A172 (cell line): ENCODE measurements at places on chromosomes 12 and 14.

DNA sequence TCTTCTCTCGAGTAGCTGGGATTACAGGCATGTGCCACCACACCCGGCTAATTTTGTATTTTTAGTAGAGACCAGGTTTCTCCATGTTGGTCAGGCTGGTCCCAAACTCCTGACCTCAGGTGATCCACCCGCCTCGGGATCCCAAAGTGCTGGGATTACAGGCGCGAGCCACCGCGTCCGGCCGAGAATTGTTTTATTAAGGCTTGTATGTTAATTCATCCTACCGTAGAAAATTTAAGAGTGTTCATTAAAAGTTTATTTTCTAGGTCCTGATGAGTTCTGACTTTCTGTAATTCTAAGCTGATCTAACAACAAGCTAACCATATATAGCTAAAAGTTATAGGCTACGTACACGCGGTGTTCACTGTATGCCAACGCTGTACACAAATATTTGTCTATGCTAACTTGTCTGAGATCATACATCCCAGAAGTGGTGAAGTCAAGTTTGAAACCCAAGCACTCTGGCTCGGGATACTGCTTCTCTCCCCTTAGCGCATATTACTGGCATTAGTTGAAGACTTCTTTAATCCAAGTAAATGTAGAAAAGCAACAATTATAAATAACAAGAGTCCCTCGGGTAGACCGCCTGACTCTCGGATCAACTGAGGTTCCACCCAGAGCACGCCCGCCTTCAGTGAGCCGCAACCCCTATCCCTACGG is 570 bp upstream of the MRPS35 start:
- DNase-seq: peak; percentile 32

GRCh38 chr12:85740186-85740585 is 96.0 kb downstream of the RASSF9 start:
- DNase-seq: no peak

GRCh38 chr14:50225067-50225973 is 6.1 kb downstream of the SOS2 start:
- peak; percentile 13 for DNase-seq

DNA sequence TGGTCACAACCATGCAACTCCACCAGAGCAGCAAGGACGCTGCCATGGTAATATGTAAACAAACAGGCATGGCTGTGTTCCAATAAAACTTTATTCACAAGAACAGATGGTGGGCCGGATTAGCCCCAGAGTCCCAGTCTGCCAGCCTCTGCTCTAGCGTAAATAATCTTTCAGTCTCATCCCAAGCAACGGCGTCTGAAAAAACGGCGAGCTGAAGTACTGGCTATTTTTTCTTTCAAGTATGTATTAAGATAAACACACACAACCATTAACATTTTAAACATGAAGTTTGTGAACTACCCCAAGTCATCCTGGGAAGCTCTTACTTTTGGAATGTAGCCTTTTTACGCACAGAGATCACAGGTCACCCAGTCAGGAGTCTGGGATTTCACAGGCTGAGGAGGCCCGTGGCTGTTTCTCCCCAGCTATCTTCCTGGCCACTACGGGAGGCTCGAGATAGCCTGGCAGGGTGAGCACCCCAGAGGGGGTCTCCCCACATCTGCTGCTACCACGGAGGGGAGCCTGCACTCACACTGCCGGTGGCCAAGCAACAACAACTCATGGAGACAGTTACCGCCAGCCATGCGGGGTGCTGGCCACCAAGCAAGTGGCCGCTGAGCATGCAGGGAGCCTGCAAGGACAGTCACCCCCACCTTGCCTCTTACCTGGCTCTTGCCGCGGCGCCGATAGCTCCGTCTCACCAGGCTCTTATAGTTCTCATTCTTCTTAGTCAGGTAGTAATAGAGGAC is 124.6 kb downstream of the RFLNA start:
- DNase-seq: no peak

DNA sequence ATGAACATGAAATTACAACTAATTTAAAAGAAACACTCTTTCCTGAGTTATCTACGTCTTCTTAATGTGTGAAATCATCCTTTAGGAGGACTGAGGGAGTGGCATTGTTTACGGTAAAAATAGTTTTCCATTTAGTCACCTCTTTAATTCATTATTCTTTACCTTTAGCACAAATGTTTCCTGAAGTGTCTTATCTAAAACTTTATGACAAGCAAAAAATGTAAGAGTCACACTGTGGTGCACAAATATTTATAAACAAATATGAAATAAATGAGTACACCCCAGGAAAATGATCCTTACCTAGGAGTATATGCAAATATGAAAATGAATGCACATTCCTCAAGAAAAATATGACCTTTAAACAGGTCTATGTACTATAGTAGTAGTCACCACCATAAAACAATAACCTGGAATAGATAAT is 104.6 kb downstream of the PTPRR start:
- peak; percentile 52 for DNase-seq

GRCh38 chr12:125222876-125223275 is 157.6 kb downstream of the AACS start:
- no peak for DNase-seq

DNA sequence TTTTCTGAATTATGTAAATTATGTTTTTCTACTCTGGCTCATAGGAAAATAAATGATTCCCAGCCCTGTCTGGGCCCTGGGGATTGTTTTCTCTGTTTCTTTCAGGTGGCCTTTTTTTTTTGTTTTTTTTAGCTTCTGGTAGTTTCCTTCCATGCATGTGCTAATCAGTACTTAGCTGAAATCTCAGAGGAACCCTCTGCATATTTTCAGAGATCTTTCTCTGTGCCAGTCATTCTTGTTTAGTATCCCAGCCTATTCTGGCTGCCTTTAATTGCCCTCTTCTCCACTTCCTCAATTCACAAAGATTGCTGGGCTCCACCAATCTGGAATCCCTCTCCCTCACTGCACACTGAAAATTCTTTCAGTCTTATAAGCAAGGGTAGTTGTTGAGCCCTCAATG is 46.9 kb downstream of the CNOT2 start:
- no peak for DNase-seq

DNA sequence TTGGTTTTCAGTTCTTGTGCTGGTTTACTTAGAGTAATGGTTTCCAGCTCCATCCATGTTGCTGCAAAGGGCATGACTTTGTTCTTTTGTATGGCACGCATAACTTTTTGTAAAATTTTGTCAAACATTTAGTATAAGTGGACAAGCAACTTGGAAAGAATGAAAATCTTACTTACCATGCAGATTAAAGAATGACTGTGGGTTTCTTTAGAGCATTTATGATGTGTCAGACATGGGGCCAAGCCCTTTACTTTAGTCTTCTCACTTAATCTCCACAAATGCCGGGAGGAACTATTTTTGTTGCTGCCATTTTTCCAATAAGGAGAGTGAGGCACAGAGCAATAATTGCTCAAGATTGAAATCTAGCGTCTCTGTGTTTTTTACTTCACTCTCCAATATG is 652.5 kb upstream of the TBX3 start:
- no peak for DNase-seq

GRCh38 chr12:51359851-51360250 is 13.4 kb upstream of the CELA1 start:
- DNase-seq: no peak

DNA sequence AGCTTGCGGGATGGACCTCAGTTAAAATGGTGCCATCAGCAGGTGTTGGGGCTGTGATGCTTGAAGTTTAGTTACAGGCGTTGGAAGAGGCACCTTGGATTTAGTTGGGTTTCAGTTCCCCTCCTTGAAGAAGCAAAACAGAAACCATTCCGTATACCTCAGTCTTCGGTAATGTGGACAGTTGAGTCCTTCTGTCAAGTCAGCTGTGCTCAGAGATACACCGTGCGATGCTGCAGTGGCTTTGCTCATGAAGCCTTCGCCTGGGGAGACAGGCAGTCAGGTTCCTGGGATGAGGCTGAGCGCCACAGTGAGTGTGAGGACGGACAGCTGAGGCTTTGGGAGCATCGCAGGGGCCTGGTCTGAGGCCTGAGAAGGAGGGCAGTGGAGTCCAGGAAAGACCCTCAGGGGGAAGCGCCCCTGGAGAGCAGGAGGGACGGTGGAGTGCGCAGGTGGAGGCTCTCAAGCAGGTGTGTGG is 7.4 kb downstream of the RAN start:
- no peak for DNase-seq

DNA sequence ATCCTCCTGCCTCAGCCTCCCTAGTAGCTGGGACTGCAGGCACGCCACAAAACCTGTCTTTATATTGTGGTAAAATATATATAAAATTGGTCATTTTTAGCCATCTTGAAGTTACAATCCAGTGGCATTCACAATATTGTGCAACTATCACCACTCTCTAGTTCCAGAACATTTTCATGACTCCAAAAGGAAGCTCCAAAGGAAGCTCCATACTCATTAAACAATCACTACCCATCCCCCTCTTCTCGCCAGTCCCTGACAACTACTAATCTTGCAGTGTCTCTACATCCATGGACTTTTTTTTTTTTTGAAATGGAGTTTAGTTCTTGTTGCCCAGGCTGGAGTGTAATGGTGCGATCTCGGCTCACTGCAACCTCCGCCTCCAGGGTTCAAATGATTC is 3.1 kb downstream of the GCH1 start:
- no peak for DNase-seq

DNA sequence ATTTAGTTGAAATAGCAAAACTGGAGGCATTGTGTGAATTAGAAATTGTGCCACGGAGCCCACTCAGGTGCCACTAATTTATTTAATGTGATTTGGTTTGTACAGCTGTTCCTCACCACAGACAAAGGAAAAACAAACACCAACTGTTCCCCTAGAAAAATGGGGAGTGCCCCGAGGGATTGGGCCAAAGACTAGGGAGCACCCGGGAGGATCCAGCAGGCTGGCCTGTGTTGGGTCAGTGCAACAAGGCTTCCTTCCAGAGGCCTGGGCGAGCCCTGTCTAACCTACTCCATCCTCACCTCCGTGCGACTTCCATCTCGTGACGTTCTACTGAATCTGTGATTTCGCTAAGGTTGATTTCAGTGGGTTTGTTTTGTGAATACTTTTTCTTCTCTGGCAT is 206.2 kb downstream of the CHST11 start:
- DNase-seq: no peak

GRCh38 chr14:78088916-78089315 is 81.3 kb upstream of the NRXN3 start:
- DNase-seq: no peak

DNA sequence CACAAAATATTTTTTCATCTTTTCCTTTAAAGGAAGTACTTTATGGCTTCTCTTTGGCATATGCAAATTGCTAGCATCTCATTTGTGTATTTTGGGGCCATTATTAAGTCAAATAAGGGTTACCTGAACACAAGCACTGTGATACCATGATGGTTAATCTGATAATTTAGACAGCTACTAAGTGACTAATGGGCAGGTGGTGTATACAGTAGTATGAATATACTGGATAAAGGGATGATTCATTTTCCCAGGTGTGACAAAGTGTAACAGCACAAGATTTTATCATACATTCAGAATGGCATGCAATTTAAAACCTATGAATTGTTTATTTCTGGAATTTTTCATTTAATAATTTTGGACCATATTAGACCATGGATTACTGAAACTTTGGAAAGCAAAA is 27.2 kb upstream of the ANO4 start:
- DNase-seq: no peak

- no peak for DNase-seq
Measured at GRCh38 chr14:69047255-69047654, 68.2 kb upstream of the ACTN1 start.

GRCh38 chr12:48910196-48910595 is 15.1 kb downstream of the FKBP11 start:
- DNase-seq: no peak

- no peak for DNase-seq
Measured at GRCh38 chr12:96570579-96570978, 81.2 kb downstream of the CFAP54 start.

GRCh38 chr14:38999949-39000348 is 103.1 kb downstream of the SEC23A start:
- no peak for DNase-seq

GRCh38 chr12:32117316-32117715 is 10.7 kb downstream of the BICD1 start:
- DNase-seq: peak; percentile 11

GRCh38 chr14:91380610-91381371 is 36.8 kb downstream of the CCDC88C start:
- no peak for DNase-seq

DNA sequence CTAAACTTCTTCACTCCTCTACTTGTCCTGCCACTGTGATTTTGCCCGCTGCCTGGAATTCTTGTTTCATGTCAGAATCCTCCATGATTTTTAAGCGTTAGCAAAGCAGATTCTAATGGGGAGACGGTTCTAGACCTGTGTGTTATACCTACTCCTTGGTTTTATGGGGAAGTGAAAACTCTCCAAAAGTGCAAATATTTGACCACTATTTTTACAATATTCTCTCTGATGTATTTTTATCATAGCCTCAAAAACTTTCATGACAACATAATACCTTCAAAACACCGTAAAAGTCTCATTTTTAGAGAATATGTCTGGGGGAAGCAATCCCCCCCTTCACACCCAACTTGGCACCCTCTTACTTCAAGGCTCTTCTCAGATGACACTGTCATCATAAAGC is 12.9 kb upstream of the KRAS start:
- DNase-seq: no peak

DNA sequence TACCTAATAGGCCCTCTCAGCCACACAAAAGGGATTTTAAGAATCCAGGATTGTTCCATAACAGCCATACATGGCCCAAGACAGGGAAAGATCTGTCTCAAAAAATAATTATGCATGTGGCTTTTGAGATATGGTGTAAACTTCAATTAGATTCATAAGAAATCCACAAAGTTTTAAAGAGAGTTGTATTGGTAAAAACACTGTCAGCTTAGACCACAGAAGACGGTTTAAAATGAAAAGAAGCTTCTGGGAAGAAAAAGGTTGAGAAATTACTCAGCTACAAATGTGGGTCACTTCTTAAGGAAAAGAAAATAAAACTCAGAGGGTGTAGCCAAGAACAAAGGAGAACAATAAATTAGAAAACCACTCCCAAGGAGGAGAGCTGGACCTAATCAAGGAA is 191.4 kb downstream of the KIF26A start:
- no peak for DNase-seq

- no peak for DNase-seq
Measured at GRCh38 chr12:100995201-100995600, 200.6 kb downstream of the ANO4 start.

DNA sequence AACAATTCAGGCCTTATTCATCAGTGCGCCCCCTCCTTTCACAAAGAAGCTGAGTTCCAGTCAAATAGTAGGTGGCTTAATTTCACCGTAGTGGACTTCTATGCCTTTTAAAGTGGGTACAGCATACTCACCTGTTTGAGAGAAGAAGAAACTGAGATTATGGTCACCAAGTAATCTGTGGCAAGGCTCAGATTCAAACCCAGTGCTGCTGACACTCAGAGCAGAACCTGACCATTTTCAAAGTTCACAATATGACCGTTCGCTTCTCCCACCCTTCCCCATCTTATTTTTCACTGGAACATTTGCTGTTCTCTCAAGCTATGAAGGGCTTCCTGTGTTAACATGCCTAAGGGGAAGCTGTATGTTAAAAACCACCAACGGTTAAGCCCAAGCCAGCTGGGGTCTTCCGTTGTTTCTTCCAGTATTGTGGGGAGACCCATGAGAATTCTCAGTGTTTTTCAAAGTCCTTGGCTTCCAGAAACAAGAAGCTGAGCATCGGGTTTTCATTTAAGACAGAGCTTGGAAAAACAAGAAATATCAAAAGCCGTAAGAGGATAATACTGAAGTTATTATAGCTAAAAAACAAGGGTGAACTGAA is 6.1 kb upstream of the PSMA6 start:
- DNase-seq: no peak

GRCh38 chr12:131117438-131118245 is 163.9 kb downstream of the ADGRD1 start:
- no peak for DNase-seq

GRCh38 chr14:33857650-33858049 is 93.2 kb downstream of the EGLN3 start:
- no peak for DNase-seq
